ENCODE measurements at places on chromosomes 7 and 10. TPM values are rescaled to one million over a fixed set of nuclear protein-coding genes. Genes with fewer than 3 reads are reported as not detected.

DNA sequence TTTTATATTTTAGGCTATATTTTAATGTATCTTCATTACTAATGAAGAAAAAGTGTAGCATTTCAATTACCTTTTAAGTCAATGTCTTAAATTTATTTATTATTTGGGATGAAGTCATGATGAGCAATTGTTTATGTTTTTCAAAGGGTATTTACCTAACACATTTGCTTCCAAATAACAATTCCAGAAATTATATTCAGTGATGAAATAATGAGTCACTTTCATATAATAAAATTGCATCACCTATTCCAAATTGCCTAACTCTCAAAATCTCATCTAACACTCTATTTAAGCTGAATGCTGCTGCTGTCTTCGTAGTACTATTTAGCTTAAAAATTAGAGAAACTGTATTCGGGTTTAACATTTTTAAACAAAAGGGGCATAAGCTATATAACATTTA lies 97.7 kb downstream of the PRKG1 start:
- H3K4me3 ChIP-seq = no peak overlapping the region
- no peaks in the 10 kb centered on the region for H3K36me3 ChIP-seq
- H3K4me1 ChIP-seq = peaks cover 3% of the 10 kb centered on the region
- DNase-seq = no peak
- no peaks in the 10 kb centered on the region for H3K27me3 ChIP-seq

DNA sequence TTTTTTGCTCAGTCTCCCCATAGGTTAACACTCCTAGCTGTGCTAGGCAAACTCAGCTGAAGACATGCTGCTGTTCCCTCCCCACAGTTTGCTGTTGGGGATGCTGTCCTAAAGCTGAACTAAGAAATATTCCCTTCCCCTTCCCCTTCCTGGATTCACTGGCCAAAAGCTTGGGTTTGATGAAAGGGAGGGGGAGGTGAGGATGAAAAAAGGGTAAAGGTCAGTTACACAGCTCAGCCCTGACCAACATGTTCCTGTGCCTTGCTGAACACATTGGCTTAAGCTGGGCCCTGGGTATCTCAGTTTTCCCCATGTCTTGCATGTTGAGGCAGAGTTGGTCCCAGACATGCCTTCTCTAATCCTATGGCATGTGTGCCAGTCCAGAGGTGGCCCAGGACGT lies 15.3 kb downstream of the CCM2 start:
- H3K27ac ChIP-seq = peak overlapping the region; percentile 71
- peaks cover 7% of the 10 kb centered on the region for H3K4me1 ChIP-seq
- no peak overlapping the region for H3K4me3 ChIP-seq
- H3K36me3 ChIP-seq = peaks cover 23% of the 10 kb centered on the region
- no peaks in the 10 kb centered on the region for H3K27me3 ChIP-seq

DNA sequence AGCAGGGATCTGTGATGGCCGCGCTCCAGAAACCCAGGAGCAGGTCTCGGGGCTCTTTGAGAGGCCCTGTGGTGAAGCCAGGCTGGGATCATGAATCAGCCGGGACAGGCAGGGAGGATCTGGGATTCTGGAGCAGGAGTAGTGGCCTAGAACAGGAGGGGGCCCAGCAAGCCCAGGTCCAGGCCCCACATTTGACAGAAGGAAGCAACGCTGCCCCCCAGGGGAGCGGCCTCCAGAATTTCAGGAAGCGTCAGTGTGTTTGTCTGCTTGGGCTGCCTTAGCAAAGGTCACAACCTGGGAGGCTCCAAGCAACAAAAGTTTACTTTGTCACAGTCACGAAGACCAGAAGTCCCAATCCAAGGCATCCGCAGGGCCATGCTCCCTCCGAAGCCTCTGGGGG lies 36.8 kb downstream of the CLRN3 start:
- no peak overlapping the region for H3K4me3 ChIP-seq
- H3K4me1 ChIP-seq = no peaks in the 10 kb centered on the region
- H3K27ac ChIP-seq = no peak overlapping the region
- DNase-seq = no peak
- H3K36me3 ChIP-seq = no peaks in the 10 kb centered on the region
- H3K27me3 ChIP-seq = peaks cover 19% of the 10 kb centered on the region

DNA sequence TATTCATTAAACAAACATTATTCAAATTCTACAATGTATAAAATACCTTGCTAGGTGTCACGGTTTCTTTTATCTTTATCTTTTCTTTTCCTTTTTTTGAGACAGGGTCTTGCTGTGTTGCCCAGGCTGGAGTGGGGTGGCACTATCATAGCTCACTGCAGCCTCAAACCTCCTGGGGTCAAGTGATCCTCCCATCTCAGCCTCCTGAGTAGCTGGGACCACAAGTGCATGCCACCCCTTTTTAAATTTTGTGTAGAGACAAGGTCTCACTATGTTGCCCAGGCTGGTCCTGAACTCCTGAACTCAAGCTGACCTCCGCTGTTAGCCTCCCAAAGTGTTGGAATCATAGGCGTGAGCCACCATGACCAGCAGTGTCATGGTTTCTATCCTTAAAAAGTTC lies 17.9 kb upstream of the BLOC1S2 start:
- peaks cover 7% of the 10 kb centered on the region for H3K4me1 ChIP-seq
- H3K27me3 ChIP-seq = peaks cover 24% of the 10 kb centered on the region
- no peak overlapping the region for H3K27ac ChIP-seq

- no peak overlapping the region for H3K4me3 ChIP-seq
- no peaks in the 10 kb centered on the region for H3K4me1 ChIP-seq
- no peak overlapping the region for H3K27ac ChIP-seq
- no peaks in the 10 kb centered on the region for H3K27me3 ChIP-seq
- no peak for DNase-seq
- H3K36me3 ChIP-seq = peaks cover 12% of the 10 kb centered on the region
These were observed 73.7 kb downstream of the TYW1B start for GRCh38 chr7:72754312-72754711.

DNA sequence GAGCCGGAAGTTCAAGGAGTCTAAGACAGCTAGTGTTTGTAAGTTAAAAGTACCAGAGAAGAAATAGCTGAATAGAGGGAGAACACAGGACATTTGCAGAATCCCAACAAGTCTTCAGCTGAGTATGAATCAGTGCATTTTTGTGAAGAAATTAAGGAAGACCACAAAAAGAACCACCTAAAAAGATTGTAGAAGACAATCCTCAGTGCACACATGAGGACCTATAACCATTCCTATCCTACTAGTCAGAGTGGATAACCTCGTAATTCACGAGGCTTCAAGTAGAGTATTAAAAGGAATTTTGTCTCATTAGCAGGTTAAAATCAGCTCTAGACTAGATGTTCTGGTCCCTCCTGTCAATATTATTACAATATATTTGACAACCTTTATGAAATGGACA lies 295.4 kb upstream of the KAT6B start:
- no peak overlapping the region for H3K4me3 ChIP-seq
- peaks cover 9% of the 10 kb centered on the region for H3K4me1 ChIP-seq
- DNase-seq = no peak
- no peaks in the 10 kb centered on the region for H3K27me3 ChIP-seq

GRCh38 chr10:19049567-19049966 lies 966 bp downstream of the MALRD1 start:
- DNase-seq = no peak
- H3K27me3 ChIP-seq = peaks cover 5% of the 10 kb centered on the region
- H3K4me1 ChIP-seq = peaks cover 25% of the 10 kb centered on the region
- no peaks in the 10 kb centered on the region for H3K36me3 ChIP-seq
- no peak overlapping the region for H3K27ac ChIP-seq
- no peak overlapping the region for H3K4me3 ChIP-seq

DNA sequence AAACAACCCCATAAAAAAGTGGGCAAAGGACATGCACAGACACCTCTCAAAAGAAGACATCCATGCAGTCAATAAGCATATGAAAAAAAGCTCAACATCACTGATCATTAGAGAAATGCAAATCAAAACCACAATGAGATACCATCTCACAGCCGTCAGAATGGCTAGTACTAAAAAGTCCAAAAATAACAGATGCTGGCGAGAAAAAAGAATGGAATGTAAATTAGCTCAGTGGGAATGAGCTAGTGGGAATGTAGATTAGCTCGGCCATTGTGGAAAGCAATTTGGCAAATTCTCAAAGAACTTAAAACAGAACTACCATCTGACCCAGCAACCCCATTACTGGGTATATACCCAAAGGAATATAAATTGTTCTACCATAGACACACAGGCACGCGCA lies 287.0 kb downstream of the WDR37 start:
- no peak for DNase-seq
- no peak overlapping the region for H3K27ac ChIP-seq
- H3K4me1 ChIP-seq = peaks cover 2% of the 10 kb centered on the region
- no peak overlapping the region for H3K4me3 ChIP-seq

DNA sequence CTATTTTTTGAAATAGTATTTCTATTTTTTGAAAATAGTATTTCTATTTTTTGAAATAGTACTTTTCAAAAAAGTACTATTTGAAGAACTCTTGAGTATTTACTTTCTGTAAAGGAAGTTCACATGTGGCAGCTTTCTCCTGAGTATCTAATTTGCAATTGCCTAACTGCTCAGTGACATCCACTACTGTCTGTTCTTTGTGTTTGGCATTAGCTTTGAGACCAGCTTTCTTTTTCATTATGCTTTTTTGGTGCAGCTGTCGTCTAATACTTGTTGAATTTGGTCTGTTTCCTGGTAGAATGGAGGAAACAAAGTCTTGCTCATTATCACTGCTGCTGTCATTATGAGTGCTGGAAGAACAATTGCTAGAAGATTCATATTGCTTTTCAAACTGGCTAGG lies 99.1 kb downstream of the BMPR1A start:
- H3K4me3 ChIP-seq = no peak overlapping the region
- H3K27ac ChIP-seq = no peak overlapping the region
- DNase-seq = no peak
- no peaks in the 10 kb centered on the region for H3K27me3 ChIP-seq
- peaks cover 2% of the 10 kb centered on the region for H3K4me1 ChIP-seq

The DNAH11 gene
- 1.6 TPM for total RNA-seq

The EBLN1 gene
- not detected for total RNA-seq

GRCh38 chr10:94846204-94846603 lies 83.7 kb downstream of the CYP2C19 start:
- no peak for DNase-seq
- H3K27ac ChIP-seq = no peak overlapping the region
- H3K36me3 ChIP-seq = no peaks in the 10 kb centered on the region
